ENCODE measurements at places on chromosomes 2 and 18.

DNA sequence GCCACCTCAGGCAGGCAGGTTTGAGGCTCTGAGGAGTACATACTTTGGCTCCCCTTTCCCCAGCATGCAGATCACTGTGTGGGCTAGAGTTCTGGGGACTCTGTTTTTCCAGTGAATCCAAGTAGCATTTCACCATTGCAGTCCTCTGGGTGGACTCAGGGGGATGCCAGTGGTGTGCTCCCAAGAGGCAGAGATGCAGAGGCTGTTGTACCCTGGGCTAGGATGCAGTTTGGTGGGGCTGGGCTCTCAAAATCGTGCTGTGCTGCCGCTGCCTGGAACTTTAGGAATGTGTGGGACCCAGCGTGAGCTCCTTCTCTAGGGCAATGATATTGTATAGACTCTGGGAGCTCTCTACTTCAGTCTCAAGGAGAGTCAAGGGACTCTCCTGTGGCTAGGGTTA, 104.9 kb downstream of the MYO3B start:
- DNase-seq = no peak

- DNase-seq = no peak
Observed at GRCh38 chr18:76553715-76554546, 58.9 kb upstream of the ZNF516 start.

GRCh38 chr2:30736461-30737325, 70.6 kb downstream of the CAPN13 start:
- DNase-seq = no peak

DNA sequence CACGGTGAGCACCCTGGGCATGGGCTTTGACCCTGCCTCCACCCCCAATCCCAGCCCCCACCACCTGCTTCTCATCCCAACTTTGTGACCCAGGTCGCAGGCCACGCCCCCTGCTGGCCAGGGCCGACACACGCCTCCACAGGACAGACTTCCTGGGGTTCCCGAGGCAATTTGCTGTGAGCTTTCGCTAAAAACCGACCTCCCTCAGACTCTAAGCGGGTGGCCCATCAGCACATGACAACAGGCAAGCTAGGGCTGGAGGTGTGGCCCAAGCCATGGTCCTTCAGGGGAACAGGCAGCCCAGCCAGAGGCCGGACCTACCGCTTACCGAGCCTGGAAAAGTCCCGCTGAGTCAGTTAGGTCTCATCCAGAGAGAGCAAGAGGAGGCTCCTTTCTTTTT, 31.9 kb downstream of the C1QL2 start:
- DNase-seq = no peak

DNA sequence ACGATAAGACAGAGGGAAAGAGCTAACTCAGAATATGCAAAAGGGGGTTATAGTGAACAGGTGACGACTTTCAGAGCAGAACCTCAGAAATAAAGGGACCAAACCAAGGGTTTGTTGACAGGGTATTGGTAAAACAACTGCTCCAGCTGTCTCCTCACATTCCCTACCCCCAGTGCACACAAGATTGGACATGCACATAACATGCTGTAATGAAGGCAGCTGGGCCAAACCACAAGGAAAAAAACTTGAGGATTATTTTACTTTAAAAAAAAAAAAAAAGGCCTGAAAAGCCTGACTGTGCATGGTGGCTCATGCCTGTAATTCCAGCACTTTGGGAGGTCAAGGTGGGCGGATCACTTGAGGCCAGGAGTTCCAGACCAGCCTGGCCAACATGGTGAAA, 3.5 kb downstream of the RBM43 start:
- DNase-seq = no peak

DNA sequence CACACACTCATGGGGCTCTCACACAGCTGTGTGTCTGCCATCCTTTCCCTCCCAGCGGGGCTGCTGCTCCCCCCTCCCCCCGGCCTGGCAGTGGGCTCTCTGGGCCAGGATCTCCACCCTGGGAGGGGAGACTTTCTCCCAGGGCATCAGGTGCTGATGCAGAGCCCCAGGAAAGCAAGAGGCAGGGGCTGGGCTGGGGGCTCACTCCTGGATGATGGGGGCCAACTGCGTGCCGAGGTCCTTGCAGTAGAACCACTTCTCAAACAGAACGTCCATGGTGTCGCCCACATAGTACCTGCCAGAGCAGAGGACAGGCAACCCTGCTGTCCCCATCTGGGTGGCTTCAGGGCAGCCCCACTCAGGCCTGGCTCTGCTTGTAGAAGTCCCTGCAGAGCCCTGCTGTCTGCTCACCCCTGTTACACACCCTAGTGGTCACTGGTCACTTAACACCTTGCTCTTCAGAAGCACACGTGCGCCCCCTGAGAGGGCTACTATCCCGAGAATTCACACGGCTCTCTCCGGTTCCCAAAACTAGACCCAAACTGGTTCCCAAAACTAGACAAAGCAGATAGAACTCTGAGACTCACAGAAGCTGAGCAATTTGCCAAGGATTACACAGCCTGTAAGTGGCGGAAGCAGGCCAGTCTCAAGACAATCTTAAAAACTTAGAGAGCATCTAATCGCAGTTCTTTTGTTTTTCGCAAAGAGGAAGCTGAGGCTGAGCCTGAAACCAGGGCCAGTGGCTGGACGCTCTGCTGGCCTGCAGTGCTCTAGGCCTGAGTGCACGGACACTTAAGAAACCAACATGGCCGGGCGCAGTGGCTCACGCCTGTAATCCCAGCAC, 6.6 kb upstream of the OXER1 start:
- DNase-seq = no peak

- no peak for DNase-seq
Observed at GRCh38 chr2:25698752-25699151, 25.4 kb upstream of the DTNB start.

DNA sequence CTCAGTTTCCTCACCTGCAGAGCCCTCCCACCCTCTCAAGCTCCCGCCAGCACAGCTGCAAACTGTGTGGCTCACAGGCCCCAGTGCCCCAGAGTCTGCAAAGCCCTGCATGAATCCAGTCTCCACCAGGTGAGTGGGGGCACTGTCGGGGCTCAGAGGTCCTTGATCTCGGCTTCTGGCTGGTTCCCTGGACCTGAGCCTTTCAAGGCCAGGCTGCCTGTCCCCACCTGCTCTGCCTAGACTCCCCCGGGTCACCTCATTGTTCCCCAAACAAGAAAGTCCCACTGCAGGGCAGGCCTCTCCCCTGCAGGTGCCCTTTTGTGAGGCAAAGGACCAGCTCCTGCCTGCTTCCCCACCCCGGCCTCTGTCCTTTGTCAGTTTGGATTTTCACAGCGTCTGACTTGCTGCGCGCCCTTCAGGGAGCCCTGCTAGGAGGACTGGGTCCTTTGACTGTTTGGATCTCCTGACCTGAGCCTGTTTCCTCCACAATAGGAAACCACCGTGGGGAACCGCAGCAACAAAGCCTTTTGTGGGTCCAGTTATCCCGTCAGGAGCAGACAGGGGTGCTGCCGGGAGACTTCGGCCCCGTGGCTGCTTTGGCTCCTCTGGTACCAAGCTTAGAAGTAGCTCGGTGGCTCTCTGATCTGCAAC, 200.5 kb upstream of the HDAC4 start:
- no peak for DNase-seq

DNA sequence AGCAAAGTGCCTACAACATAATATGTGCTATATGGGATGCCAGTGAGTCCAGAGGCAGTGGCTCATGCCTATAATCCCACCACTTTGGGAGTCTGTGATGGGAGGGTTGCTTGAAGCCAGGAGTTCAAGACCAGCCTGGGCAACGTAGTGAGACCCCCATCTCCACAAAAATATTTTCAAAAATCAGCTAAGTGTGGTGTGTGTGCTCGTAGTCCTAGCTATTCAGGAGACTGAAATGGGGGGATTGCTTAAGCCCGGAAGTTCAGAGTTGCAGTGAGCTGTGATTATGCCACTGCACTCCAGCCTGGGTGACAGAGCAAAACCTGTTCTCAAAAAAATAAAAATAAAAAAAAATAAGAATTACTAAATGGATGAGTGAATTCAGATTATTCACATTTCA, 23.4 kb downstream of the OTX1 start:
- DNase-seq = no peak

GRCh38 chr2:215811003-215811402, 202.3 kb downstream of the MREG start:
- no peak for DNase-seq

DNA sequence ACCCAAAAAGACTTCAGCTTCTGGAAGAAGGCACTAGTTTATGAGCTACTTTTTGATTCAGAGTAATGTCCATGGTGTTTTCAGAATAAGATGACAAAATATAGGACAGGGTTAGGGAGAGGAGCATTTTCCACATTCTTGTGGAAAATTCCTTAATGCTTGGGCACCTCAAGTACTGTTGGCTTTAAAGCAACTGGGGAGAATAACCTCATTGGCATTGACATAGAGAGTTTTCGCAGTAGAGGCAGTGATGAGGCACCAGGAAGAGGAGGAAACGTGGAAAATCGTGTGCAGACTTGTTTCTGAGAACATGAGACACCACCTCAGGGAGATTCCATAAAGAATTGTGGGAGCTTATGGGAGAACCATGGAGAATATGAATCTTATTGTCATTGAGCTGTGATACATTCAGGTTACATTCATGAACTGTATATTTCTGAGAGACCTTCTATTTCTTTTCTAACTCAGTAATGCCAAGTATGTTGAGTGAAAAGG, 929.0 kb upstream of the NRXN1 start:
- DNase-seq = no peak

- no peak for DNase-seq
Observed at GRCh38 chr2:143916781-143917180, 603.1 kb downstream of the ZEB2 start.

GRCh38 chr2:140200307-140200706, 1420.1 kb upstream of the NXPH2 start:
- DNase-seq = no peak

GRCh38 chr18:45166836-45167551, 448.3 kb upstream of the SLC14A2 start:
- DNase-seq = no peak

GRCh38 chr2:226184540-226184939, 615.1 kb downstream of the IRS1 start:
- DNase-seq = no peak

DNA sequence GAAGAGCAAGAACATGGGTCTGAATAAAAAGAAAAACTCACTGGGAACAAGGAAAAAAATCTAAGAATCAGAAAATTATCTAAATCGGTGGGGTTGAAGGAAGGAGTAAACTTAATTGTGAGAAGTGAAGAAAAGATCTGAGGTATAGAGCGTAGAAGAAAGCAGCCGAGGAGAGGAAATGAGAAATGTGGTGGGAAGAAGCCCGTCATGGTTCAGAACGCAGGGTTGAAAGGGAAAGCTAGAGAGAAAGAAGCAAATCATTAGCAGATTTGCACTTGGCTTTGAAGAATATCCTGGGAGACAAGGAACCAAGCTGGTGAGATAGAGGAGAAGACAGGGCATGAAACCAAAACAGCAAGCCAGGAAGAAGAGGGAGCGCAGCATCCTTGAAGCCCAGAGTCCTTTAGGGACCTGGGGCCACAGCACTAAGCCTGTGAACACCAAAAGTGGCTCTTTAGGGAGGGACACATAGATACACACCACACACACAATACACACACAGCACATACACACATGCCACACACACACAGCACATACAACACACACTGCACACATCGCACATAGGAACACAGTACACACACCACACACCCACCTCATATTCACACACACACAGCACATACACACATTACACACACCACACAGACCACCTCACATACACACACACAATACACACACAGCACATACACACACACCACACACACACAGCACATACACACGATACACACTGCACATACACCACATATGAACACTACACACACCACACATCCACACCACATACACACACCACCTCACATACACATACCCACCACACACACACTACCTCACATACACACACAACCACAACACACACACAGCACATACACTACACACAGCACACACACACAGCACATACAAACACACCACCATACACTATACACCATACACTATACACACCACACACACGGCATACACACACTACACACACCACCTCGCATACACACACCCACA, 274.6 kb downstream of the ETAA1 start:
- DNase-seq = no peak

- no peak for DNase-seq
Observed at GRCh38 chr2:134900151-134900550, 18.5 kb upstream of the CCNT2 start.

- no peak for DNase-seq
Observed at GRCh38 chr18:57762686-57763085, 40.4 kb downstream of the ATP8B1 start.

GRCh38 chr2:145573608-145574007, 1053.7 kb upstream of the ZEB2 start:
- DNase-seq = no peak

DNA sequence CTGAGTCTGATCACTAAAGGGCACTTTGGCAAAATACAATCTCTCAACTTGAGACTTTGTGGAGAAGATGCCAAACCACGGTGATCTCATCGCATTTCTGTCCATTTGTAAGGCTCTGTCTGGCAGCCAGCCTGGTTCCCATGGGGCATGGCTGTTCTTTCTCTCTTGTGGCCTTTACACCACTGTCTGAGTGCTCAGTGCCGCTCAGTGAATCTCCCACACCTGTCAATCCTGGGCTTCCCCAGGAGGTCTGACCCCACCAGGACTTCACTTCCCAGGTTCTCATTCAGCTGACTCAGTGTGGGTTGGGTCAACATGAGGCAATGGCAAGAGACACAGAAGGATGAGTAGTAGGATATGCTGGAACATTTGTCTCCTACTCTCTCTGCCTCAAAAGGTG, 96.8 kb upstream of the TRIB2 start:
- no peak for DNase-seq

DNA sequence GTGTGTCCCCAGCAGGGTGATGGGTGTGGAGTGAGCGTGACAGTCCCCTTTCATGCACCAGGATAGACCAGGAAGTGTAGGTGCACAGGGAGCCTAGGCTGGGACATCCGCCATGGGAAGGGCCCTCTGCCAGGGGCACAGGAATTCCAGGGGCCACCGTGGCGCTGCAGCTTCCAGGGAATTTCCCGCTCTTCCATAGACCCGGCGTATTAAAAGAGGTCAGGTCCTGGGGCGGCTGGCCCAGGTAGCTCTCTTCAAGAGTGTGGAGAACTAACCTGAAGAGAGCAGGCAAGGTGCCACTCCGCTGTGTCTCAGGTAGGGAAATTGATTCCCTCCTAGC, 42.0 kb downstream of the ATP6V1C2 start:
- DNase-seq = no peak

- no peak for DNase-seq
Observed at GRCh38 chr2:168613551-168613950, 157.5 kb downstream of the CERS6 start.

- DNase-seq = no peak
Observed at GRCh38 chr2:37415128-37415820, 70.8 kb downstream of the QPCT start.

GRCh38 chr2:169069341-169069740, at the start of gene DHRS9:
Gene DHRS9, plus strand, starts transcription at chr2:169069563. Its CDS starts 12,019 bp downstream, at chr2:169081582.
- DNase-seq = no peak

DNA sequence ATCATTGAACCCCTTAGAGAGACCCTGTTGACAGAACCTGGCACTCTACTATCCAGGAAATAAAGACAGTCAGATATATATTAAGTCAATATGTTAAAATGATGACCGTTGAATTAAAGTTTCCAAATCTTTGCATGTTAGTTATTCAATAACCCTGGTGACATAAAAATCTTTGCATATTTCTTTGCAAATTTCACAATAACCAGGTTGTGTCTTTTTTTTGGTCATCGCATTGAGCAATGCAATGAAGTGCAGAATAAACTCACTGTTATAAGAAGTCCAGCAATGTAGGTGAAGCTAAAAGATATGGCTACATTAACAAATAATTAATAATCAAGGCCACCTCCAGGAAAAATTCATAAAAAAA, 596.9 kb downstream of the NYAP2 start:
- DNase-seq = no peak

Measured in activated T-helper 1 cell treated with anti-CD3 and anti-CD28 coated beads, Interleukin-2, amount 50 U/mL, for 16 hours (primary cell).